Amygdala (tissue), 56 donors: ENCODE measurements at places on chromosomes 5 and 9.

- DNase-seq, result no peak
These were observed 221.6 kb downstream of the NR2F1-AS1 start for GRCh38 chr5:93359296-93359959.

- no peak for DNase-seq
These were observed 1564.4 kb downstream of the EFNA5 start for GRCh38 chr5:106106384-106106783.

- no peak for DNase-seq
These were observed 86.5 kb upstream of the GABRP start for GRCh38 chr5:170697031-170697430.

DNA sequence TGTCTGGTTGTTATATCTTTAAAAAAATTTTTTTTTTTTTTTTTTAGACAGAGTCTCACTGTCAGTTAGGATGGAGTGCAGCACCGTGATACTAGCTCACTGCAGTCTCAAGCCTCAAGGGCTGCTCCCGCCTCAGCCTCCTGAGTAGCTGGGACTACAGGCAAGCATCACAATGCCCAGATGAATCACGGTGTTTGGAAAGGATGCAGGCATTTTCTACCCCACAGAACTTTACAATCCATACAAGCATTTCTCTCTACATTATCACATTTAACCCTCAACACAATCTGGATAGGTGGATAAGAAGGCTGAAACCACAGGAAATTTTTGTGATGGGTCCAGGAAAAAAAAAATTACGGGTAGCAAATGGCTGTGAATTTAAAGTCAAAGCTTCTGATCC lies 5.8 kb upstream of the PCA3 start:
- DNase-seq, result no peak

DNA sequence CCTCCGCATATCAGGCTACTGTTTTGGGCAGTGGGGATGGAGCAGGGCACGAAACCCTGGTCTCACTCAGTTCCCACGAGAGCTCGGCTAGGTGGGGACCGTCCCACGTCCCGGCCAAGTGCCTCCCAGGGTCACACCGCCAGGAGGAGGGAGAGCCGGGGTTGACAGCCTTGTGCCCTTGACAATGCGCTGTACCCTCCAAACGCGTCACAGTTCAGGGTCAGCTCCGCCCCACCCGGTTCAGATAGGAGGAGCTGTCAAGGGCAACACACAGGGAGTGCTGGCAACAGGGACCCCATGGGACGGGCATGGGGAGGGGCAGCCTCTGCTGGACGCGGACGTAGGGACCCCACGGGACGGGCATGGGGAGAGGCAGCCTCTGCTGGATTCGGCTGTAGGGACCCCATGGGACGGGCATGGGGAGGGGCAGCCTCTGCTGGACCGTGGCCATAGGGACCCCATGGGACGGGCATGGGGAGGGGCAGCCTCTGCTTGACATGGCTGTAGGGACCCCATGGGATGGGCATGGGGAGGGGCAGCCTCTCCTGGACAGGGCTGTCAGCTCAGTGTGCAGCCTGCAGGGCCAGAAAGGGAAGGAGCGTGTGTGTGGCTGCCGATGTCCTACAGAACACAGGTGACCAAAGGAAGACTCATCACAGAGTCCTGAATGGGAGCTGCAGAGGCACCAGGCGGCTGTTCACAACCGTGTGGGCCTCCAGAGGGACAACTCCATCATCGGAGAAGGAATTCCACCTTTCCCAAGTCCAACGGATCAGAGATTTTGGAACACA lies 29.4 kb downstream of the PNPLA7 start:
- DNase-seq, result no peak

GRCh38 chr9:6439051-6439703 lies 26.2 kb downstream of the UHRF2 start:
- no peak for DNase-seq

- DNase-seq, result no peak
These were observed 421.5 kb downstream of the KIAA0825 start for GRCh38 chr5:94196953-94197352.

GRCh38 chr5:7745882-7746610 lies 104.9 kb downstream of the CFAP90 start:
- peak; percentile 28 for DNase-seq

DNA sequence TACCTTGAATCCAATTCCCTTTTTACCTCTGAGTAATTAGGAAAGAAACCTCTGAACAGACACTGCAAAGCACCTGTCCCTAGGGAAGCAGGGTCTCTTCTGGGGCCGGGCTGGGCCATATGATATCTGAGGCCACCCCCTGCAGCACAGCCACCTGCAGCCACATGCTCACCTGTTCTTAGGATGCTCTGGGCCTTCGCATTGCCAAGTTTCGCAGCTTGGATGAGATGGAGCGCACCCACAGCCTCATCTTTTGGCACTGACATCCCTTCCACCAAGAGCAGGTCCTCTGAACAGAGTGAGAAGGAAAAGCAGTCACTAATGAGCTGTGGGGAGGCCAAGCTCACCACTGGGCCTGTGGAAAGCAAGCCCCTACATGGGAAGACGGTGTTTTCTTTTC lies 27.3 kb downstream of the CLTA start:
- DNase-seq, result no peak

GRCh38 chr5:91128604-91129003 lies 254.5 kb downstream of the ARRDC3 start:
- no peak for DNase-seq

- no peak for DNase-seq
These were observed 468.6 kb downstream of the CDH18 start for GRCh38 chr5:19519448-19519847.

- DNase-seq, result no peak
These were observed 564.8 kb upstream of the WWC1 start for GRCh38 chr5:167726642-167727041.

- no peak for DNase-seq
These were observed 26.9 kb upstream of the MEGF9 start for GRCh38 chr9:120741191-120741590.

DNA sequence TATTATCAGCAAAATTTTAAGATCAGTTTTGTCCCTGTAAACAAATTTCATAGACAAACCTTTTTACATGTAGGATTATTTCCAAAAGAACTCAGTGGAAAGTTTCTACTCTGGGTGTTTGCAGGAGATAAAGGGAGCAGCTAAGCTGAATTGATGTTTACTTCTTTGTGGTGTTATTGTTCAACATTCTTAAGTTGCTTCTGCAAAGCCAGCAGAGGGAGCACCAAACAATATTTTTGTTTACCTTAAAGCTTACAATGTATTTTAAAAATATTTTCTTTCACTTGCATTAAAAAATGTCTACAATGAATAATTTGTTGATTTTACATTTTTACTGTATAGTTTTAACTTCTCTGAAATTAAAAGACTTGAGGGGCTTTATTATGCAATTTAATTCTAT lies 135.4 kb downstream of the ATG10 start:
- DNase-seq, result no peak

DNA sequence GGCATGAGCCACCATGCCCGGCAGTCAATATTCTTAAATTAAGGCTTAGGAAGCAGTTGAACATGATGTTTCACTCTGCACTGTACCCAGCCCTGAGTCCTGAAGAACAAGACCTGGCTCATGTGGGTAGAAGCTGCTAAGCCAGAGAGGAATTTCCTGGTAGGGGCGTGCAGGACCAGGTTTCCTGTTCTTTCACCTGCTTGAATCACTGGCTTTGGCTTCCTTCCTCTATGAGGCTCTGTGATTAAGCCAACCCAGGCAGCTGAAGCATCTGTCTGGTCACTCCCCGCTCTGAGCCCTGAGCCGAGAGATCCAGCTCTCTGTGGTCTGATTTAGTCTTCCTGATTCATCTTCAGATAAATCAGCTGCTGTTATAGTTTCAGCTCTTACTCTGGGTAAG lies 29.1 kb downstream of the CFAP77 start:
- no peak for DNase-seq

DNA sequence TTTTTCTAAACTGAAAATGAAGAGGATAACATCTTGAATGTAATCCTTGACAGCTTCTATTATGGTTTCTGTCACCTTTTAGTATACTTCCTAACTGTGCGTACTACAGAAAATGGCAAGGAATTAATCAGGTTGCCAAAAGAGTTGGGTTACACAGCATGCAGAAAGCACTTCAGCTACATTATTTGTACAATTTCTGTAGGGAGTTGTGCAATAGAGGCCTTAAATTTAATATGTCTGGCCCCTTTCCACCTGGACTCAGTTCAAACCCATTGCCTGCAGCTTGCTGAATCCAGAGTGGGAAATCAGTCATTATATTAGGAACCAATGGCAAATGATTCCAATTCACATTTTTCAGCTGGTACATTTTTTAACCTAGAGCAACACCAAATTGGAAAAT lies 549.7 kb downstream of the CSNK1G3 start:
- DNase-seq, result no peak

DNA sequence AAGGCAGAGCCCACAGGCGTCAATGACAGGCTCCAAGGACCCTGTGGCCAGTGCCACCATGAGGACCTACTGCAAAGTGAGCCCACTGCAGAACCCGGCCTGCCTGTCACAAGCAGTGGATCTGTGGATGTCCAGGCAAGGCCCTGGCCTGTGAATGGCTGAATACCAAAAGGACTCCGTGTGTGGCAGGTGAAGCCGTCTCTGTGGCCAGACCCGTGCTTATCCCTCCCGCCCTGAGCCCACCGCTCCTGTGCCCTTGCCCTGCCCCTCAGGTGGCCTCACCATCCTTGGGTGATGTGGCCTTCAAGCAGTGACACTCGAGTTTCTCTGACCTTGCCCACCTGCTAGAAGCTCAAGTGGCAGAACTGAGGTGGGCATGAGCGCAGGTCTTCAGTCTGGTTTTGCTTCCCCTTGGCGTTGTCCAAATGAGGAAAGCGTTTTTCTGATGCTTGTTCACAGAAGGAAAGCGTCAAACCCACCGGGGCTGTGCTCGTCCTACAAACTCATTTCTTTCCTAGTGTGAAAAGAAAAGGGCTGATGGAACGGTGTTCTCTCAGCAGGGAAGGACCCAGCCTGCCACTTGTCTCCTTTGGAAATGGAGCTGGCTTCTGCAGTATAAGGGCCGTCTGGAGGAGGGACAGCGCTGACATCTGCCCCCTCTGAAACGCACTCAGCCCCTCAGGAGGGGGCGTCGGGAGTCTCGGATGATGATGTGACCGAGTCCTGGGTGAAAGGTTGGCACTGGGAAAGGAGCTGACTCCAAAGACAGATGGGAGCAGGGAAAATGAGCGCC lies 377.7 kb upstream of the IRX4 start:
- DNase-seq, result no peak

GRCh38 chr5:83227611-83228010 lies 150.3 kb downstream of the XRCC4 start:
- DNase-seq, result no peak
